Esophagus squamous epithelium (tissue), 5 donors: ENCODE measurements at places on chromosomes 13 and 19. TPM values are rescaled to one million over a fixed set of nuclear protein-coding genes. Genes with fewer than 3 reads are reported as not detected.

KIR3DL1 gene
- total RNA-seq = not detected

ZNF415 gene
- 0.26 TPM for total RNA-seq

DNA sequence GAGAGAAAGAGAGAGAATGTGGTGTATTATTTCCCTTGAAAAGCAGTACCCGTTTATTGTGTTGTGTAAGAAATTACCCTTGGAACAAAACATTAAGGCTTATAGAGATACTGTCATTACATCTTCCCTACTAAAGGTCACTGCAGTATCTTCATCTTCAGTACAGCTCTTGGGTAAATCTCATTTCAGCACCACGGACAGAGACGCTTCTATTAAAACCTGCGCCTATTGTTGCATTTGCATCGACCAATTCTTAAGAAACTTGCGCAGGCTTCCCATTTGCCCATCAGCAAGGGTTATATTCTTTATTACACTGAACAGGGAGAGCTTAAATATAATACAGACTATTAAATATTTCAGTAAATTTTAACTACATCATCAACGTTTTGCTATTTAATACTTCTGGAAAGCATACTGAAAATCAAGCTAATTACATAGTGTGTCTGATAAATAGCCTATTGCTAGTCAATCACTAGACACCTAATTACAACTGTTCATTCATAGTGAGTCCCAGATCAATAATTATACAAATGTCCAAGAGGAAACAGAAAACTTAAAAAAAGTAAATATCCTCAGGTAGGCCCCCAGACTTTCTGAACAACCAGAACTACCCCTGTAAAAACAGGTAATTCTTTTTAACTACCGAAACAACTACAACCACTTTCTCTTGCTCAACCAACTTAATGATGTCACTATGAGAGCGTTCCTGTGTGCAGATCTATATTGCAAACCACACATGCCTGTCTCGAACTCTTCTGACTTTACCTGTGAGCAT is 350.6 kb downstream of the LIG4 start:
- no peak for DNase-seq
- H3K27ac ChIP-seq = no peak overlapping the region
- no peaks in the 10 kb centered on the region for H3K36me3 ChIP-seq
- H3K4me1 ChIP-seq = no peaks in the 10 kb centered on the region
- no peaks in the 10 kb centered on the region for H3K27me3 ChIP-seq

DNA sequence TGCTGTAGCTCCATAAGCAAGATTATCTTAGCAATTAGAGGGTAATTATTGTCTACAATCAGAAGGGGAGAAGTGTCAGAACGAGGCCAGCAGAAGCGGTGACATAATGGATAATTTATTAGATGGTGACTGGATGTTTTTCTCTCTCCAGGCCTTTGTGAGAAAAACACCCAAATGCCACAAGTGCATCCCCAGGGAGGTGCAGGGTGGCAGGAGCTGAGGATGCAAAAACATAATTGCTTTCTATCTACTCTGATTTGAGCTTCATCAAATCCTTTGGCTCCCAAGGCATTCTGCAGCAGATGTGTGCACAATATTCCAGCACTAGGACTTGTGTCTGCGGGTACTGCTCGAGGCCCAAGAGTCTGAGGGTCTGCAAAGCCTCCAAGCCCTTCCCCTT is 220.1 kb upstream of the SERP2 start:
- no peak for DNase-seq
- peak overlapping the region; percentile 6 for H3K27ac ChIP-seq
- H3K36me3 ChIP-seq = no peaks in the 10 kb centered on the region
- H3K4me3 ChIP-seq = no peak overlapping the region
- peaks cover 29% of the 10 kb centered on the region for H3K4me1 ChIP-seq

DNA sequence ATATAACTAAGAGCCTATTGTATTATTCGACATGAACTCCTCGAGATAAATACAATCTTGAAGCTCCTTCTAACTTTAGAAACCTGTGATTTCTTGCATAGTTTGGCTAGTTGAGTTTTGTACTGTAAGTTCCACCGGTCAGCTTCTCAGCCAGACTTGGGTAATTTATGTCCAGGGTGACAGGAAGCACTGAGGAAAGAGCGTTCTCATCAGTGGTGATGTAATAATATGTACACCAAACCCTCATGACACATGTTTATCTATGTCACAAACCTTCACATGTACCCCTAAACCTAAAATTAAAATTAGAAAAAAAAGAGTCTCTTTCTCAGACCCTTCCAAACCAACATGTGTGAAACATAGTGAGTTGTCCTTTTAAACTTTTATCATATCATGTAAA is 205.7 kb downstream of the KCNRG start:
- H3K27ac ChIP-seq = no peak overlapping the region
- no peaks in the 10 kb centered on the region for H3K36me3 ChIP-seq
- DNase-seq = no peak
- no peaks in the 10 kb centered on the region for H3K4me1 ChIP-seq
- no peaks in the 10 kb centered on the region for H3K27me3 ChIP-seq

DNA sequence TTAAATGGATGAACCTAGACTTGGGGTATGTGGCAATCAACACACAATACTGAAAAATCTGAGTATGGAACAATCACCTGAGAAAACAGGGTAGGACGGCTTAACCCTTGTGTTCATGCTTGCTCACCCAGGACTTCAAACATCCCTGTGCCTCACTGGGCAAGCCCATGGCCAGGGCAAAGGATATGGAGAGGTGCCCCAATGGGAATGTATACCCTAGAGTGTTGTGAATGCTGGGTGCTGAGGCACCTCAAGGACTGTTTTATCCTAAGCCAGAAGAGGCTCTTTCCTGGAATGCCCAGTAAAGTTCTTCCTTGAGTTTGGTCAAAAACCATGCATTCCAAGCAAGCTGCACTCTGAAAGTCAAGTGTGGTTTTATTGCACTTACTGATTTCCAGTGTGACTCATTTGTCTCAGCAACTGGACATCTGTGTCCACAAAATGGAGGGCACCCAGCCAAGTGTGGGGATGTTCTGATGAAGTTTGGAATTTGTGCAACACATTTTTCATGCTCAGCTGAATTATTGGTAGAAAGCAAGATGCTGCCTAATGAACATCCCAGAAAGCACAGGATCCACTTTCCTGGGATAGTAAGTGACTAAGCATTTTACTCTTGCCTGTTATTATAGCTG is 531.3 kb downstream of the RFC3 start:
- no peak overlapping the region for H3K4me3 ChIP-seq
- DNase-seq = no peak
- no peaks in the 10 kb centered on the region for H3K4me1 ChIP-seq
- no peaks in the 10 kb centered on the region for H3K36me3 ChIP-seq
- H3K27ac ChIP-seq = no peak overlapping the region

- DNase-seq = no peak
- no peaks in the 10 kb centered on the region for H3K36me3 ChIP-seq
- no peaks in the 10 kb centered on the region for H3K27me3 ChIP-seq
- no peak overlapping the region for H3K4me3 ChIP-seq
Measured at GRCh38 chr13:114149774-114150740, 17.6 kb upstream of the RASA3 start.
